ENCODE measurements at places on chromosomes 7 and 10.

DNA sequence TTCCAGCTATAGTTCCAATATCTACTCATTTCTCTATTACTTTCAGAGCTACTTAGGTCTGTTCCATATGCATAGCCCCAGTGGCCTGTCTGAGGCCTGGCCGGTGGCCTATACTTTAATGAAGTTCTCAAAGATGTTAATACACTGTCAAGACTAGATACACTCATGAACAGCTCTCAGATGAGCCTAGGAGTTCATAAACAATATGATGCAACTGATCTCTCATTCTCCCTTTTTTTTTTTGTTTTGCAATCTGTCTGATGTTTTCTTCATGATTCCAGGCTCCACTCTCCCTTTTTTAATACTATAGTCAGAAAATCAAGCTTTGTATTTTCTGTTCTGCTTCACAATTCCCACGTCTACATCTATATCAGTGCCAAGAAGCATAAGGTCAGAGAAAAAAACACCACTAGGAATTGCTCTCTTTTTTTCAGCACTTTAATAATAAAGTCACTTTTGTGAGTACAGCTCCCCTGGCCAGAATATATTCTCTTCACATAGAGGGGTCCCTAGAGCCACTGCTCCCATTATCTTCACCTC, 321.0 kb downstream of the C7orf25 start:
- no peak for DNase-seq

- DNase-seq: no peak
Observed at GRCh38 chr10:98613446-98613845, 166.7 kb upstream of the HPS1 start.

DNA sequence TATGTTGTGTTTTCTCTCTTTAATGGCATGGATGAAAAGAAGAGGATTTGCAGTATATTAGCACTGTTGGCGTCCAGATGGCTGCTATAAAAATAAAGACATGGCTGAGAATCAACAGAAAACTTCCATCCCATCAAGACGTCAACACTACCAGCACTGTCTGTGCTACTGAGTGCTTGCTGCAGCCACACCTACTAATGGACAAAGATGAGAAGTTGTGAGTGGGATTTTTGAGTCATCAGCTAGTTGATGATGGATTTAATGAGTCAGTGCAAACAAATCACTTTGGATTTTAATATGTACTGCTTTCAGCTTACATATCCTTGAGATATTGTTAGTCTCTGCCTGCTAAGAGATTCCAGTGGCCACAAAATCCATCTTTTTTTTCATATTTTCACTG, 631.0 kb upstream of the ANKRD30A start:
- DNase-seq: no peak

DNA sequence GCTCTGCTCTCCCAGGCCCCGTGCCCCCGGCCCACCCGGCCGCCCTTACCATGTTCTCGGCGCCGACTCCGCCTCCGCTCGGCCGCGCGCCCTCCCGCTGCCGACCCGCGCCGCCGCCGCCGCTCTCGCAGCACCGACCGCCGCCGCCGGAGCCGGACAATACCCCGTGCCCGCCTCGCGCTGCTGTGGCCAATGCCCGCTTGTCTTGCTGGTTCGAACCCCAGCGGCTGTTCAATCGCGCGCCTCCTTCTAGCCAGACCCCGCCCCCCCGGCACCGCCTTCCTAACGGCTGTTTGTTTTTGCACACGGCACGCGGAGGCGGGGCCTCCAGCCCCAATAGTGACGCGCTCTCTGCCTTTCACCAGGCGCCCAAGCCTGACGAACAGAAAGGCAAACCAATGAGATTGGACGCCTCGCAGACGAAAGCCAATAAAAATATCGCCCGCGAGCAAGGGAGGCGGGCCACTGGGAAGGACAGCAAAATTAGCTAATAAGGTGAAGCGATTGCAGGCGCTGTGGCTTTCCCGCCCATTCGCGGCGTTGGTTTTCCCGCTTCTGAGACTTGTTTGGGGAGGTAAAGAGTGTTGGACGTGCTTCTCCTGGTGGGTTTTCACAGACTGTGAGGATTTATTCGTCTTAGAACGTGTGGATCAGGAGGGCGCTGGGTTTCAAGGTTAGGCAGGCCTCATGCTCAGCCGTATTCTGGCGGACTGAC, at the start of gene H2AZ2:
Gene H2AZ2 (minus strand): TSS at position 168 of the 715 bp plus-strand sequence. CDS start 116 bp downstream, at position 52.
- DNase-seq: peak; percentile 99

DNA sequence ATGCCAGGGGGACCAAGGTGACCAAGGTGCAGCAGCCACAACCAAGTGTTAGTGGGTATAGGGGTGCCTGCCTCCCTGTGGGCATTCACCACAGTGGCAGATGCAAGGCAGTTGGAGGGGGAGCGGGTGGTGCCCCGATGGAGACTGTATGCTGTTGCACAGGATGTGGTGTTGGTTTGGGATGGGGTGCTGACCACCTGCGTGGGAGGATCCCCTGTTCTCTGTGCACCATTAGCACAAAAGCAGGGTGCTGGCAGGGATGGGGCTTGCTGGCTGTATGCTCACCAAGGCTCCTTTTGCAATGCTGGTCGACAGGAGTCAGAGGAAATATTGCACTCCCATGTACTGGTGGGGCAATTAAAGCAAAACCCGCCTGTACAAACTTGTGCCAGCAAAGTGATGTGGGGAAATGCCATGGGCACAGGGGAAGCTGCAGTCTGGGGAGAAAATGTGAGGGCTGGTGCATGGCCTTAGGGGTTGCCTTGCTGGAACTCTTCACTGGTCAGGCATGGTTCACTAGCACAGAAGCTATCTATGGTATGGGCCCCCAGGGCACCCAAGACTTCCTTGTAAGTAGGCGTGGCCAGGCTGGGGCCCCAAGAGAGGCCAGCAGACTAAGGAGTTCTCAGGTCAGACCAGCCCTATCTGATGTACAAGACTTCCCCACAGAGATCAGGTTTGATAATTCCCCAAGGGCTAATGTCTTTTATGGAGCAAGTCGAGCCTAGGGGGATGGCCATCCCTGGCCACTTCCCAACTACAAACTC, 51.9 kb upstream of the GNAT3 start:
- no peak for DNase-seq

- no peak for DNase-seq
Observed at GRCh38 chr7:22576612-22577469, 76.9 kb upstream of the STEAP1B start.

GRCh38 chr10:69340695-69341094, 62.4 kb downstream of the HK1 start:
- no peak for DNase-seq

GRCh38 chr10:90890347-90890746, 18.6 kb downstream of the RPP30 start:
- no peak for DNase-seq
